Hepatic stellate cell (primary cell): ENCODE measurements at places on chromosomes 1 and 21.

DNA sequence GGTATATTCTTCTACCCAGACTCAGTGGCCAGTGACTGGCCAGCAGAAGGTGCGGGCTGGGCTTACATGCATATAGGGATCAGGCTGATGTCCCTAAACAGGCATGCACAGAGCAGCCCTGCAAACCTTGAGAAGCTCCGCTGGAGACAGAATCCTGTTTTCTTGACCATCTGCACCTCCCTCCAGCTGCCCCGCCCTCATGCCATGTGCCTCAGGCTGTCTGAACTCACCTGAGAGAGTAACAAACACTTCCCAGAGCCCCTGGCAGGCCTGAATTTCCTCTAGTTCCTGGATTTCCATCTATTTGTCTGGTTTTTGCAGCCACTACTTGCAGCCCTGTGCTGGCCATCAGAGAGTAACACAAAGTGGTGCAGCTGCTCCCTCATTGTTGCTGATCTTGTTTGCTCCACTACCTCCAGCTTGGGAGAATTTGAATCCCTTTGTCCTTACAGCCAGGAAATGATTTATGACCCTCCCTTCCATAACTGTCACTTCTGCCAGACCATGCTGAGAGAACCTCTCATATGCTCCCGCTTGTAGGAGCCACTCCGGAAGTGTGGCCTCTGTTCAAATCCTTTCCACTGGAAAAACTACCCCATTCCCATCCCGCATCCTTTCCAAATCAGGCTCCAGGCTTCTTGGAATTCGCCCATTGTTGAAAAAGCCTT, 113.6 kb downstream of the NMNAT2 start:
- DNase-seq = no peak

DNA sequence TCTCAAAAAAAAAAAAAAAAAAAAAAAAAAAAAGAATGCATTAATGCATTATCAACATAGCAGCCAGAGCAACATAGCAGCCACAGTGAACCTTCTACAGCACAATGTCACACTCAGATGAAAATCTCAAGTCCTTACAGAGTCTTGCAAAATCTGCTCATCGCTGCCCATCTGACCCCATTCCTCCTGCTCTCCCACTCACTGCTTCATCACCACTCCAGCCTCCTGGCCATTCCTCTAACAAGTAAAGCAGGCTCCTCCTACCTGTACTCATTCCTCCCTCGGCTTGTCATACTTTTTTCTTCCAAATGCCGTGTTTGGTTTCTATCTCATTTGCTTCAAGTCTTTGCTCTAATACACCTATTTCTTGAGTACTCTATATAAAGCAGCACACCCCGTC, 29.5 kb downstream of the BRINP2 start:
- DNase-seq = no peak

GRCh38 chr1:39854738-39855137, 28.6 kb downstream of the TRIT1 start:
- DNase-seq = no peak

DNA sequence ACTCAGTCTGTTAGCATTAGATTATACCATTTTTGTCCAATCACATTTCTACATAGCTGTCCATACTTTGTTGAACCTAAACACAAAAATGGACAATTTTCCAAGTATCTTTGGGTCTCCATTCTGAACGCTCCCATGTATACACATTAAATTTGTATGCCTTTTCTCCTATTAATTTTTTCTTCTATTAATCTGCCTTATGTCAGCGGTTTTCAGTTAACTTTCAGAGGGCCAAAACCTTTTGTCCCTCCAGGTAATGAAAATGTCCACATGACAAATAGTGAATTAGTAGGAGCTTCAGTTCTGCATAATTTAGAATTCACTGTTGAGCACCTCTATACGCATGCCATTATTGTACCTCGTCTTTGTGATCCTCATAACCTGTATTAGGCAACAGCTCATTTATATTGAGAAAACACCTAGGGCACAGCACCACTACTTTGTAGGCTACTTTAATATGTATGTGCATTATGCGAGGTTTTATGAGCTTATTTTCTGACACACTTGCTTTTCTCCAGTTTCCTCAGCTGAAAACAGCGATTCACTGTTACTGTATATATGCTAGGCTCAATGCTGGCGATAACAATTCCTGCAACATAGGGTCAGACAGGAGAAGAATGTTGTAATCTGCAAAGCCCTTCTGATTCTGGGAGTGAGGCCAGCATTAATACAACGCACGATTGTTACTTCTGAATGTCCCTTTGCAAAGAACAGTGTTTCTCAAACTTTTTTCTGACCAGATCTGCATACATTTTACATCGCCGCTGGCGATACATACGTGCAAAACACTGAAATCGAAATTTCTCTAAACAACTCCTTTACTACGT, 1.1 kb upstream of the ABCD3 start:
- DNase-seq = peak; percentile 17

GRCh38 chr1:220157738-220158137, 63.8 kb downstream of the IARS2 start:
- DNase-seq = no peak

DNA sequence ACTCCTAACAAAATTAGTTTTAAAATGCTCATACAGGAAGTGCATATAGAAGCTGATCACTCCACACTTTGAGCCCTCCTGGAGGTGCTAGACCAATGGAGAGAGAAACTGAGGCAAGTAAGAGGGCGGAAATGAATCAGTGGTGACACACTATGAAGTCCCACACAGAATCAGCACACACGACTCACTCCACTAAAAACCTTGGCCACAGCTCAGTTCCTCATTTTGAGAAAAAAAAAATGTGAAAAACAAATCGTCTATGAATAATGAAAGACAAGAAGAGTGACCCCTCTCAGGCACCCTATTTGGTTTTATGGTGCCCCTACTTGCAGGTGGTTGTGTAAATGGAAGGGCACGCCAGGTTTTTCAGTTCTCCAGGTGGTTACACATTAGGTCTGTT, 675.1 kb upstream of the BRINP3 start:
- DNase-seq = no peak

DNA sequence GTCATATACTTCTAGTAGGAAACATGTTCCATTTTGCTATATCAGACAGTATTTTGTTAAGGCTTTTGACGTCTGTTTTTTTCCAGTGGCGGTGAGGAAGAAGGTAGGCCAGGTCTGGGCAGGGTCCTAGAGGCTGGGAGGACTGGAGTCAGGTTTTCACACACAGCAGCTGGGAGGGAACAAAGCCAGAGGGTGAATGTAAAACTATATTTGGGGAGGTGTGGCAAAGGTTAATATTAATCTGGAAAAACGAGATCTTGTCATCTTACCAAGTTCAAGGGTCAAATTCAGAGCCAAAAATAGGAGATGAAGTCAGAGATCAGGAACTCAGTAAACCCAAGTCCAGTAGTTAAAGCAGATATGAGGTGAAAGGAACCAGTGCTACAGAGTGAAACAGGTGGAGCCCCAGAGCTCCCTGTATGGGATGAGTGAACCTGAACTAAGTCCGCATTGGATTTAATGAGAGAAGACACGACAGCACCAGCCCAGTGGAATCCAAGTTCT, 10.7 kb upstream of the OTUD7B start:
- DNase-seq = no peak

DNA sequence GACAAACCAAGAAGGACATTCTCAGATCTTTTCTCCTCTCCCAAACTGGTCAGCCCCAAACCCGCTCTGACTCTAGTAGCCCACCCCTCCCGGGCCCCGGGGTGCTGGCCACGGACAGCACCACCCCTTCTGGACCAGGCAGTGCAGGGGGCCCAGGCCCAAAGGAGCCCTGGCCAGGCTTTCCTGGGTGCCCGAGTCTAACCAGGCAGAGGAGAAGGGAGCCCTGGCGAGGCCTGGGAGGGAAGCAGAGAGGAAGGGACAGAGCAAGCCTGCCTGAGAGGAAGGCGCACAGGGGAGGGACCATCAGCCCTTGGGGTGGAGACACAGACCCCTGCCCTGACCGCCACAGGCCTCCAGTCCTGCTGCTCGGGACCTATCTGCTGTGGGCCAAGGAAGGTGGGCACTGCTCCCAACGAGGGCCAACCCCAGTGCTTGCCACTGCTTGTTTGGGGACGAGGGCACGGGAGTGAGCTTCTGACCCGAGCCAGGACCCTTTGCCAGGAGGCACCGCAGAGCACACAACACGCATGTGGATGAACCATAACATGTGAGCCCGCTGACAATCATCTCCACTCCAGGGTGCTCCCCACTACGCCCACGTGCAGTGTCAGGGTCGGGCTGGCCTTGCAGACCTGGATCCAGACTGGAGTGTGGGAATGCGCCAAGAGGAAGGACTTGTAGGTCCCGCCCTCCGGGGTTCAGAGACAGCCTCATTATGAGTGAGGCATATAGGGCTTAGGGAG, 57.6 kb downstream of the KCNAB2 start:
- no peak for DNase-seq

DNA sequence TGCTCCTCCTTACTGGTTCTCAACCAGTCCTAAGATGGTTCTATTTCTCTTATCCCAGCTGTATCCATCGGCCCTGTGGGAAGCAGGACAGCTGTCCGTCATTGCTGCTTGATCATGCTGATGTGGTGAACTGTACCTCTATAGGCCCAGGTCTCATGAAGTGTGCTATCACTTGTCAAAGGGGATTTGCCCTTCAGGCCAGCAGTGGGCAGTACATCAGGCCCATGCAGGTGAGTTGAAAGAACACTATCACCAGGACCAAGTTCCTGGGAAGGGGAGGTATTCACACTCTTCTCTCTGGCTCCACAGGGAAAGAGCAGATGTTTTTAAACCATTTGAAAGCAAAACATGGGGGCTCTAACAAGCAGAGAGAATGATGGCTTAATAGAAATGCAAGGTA, 302.6 kb downstream of the PAPPA2 start:
- no peak for DNase-seq

DNA sequence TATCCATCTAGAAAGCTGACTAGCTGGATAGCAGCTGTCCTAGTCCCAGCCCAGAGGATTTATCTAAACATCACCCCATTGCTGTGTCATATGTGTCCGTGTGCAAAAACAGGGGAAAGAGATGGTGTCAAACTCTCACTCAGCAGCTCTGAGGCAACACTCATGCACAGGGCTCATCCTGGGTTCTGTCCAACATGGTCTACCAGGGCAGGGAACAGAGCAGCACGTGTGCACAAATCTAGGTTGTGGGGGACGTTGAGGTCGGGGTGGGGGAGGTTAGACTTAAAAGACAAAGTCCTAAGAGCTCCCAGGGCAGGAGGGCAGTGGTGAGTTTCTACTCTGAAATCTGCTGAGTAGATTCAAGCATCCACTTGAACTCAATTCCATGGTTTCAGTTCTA, 16.2 kb downstream of the PI4KB start:
- DNase-seq = no peak

- DNase-seq = no peak
These were observed 100.1 kb upstream of the IGSF21 start for GRCh38 chr1:18007391-18008041.

DNA sequence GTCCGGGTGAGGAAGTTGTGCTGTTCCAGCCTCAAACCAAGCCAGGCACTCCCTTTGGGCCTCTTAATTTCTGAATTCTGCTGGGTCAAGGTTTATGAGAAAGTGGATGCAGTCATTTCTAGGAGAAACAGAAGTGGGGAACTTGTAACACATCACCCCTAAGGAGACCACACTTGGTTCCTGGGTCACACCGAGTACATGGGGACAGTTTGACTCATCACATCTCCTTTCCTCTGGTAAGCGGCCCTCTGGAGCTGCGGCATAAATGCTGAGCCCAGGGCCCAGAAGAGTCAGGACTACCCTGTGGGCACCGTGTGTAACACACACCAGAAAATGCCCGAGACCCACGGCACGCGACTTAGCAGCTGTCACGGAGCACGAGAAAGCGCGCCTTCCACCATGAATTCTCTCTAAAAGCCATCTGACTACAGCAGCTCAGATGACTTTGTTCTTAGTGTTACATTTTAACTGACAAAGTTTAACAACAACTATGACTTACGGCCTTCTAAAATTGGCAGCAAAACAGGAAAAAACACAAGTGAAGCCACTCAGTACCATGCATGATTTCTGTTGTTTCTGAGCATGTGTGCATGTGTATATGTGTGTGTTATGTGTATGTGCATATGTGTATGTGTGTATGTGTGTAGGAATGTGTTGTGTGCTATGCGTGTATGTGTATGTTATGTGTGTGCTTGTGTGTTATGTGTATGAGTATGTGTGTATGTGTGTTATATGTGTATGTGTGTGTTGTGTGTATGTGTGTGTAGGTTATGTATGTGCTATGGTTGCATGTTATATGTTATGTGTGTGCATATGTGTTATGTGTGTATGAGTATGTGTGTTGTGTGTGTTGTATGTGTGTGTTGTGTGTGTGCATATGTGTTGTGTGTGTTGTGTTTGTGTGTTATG, 50.8 kb downstream of the TOMM20 start:
- DNase-seq = no peak

DNA sequence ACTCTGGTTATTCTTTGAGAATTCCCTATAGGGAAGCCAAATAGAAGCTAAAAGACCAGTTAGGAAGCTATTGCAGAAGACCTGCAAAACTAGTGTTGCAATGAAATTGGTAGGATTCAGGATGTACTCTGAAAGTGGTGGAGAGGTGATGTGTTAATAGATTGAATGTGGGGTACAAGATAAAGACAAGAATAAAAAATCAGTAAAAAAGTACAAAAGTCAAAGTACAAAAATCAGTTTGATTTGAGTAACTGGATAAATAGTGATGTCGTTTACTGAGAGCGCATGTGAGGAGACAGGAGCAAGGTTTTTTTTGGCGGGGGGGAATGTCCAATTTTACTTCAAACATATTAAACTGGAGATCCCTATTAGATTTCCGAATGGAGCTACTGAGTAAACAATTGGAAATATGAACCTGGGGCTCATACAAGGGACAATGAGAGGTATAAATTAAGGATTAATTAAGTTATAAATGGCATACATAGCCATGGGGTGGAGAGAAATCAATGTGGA, 2.5 kb upstream of the DCAF8 start:
- DNase-seq = no peak

GRCh38 chr1:22025368-22026155, 24.1 kb downstream of the CELA3A start:
- peak; percentile 85 for DNase-seq

DNA sequence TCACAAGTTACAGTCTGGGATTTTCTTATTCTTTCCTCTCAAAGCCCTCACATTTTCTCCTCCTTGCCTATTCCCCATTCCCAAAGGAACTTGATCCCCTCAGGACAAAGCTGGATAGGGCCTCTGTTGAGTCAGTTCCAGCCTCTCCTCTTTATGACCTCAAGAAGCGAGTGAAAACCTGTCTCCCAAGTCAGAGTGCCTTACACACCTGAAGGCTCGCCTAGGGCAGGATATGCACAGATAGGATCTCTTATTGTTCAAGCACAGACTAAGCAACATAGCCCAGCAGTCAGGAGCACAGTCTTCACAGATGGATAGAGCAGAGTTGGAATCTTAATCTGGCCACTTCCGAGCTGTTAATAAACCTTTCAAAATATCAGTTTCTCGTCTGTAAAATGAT, 60.8 kb upstream of the PRRC2C start:
- no peak for DNase-seq

GRCh38 chr1:240611228-240611618, 732 bp downstream of the GREM2 start:
- DNase-seq = no peak

DNA sequence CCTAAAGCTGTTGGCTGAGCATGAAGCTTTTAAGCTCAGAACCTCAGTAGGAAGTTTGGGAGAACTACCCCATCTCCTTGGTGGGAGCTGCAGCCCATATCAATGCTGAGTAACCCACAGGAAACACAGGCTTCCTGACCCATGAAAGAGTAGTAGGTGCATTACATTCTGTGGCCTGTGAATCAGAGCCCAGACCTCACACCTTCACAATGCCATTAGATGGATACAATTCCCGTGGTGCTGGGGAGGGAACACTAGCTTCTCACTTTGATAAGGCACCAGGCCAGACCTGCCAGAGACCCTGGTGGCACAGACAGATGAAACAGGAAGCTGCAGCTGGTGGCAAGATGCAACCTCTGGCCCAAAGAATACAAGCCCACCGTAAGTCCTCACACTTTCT, 308.8 kb downstream of the NPHP4 start:
- DNase-seq = no peak

GRCh38 chr1:228669242-228669585, 66.1 kb upstream of the RHOU start:
- DNase-seq = no peak
